ENCODE measurements at places on chromosomes 13 and 19.

GRCh38 chr13:60969656-60970055, 446.0 kb downstream of the PCDH20 start:
- DNase-seq, result no peak

GRCh38 chr13:52599848-52600603, 42.2 kb upstream of the HNRNPA1L2 start:
- DNase-seq, result no peak

DNA sequence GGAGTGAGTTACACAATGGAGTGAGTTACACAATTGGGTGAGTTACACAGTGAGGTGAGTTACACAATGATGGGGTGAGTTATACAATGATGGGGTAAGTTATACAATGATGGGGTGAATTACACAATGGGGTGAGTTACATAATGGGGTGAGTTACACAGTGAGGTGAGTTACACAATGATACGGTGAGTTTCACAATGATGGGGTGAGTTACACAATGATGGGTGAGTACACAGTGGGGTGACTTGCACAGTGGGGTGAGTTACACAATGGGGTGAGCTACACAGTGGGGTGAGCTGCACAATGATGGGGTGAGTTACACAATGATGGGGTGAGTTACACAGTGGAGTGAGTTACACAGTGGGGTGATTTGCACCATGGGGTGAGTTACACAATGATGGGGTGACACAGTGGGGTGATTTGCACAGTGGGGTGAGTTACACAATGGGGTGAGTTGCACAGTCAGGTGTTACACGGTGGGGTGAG, 52.5 kb upstream of the GAS6 start:
- no peak for DNase-seq

- DNase-seq, result no peak
These were observed 113.8 kb downstream of the KATNAL1 start for GRCh38 chr13:30193279-30194234.

DNA sequence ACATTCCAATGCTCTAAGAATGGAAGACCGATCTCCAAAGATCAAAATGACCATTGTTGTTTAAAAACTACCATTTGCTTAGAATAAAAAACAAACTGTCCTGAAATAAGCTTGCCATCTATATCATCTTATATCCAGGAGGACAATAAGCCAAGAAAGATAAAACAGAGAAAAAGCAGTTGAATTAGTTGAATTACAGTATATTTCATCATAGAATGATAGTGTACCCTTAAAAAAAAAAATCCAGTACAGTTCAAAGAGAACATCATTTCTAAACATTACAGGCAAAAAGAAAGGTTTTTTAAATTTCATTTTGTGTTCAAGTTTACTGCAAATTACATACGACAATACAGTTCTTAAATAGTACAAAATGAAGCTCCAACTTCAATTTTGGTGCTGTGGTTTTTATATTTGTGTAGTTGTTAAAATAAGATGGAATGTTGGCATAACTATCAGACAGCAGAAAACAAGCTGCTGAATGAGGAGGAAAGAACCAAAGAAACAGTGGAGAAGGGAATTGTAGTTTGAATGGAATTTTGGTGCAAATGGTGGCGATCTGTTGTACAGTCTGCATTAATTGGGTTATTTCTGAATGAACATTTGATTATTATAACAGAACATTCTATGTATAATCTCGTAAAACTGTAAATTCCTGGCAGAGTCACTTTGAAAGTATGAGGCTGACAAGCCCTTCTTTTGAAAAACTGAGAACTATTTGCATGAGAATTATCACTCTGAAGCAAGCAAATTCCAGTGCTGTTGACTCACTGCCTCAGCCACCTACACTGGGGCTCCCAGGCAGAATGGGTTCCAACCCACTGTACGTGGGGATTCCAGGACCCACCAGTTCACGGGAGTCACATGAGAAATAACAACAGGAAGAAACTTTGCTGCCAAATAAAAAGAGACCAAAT, 37.7 kb downstream of the LHFPL6 start:
- no peak for DNase-seq

DNA sequence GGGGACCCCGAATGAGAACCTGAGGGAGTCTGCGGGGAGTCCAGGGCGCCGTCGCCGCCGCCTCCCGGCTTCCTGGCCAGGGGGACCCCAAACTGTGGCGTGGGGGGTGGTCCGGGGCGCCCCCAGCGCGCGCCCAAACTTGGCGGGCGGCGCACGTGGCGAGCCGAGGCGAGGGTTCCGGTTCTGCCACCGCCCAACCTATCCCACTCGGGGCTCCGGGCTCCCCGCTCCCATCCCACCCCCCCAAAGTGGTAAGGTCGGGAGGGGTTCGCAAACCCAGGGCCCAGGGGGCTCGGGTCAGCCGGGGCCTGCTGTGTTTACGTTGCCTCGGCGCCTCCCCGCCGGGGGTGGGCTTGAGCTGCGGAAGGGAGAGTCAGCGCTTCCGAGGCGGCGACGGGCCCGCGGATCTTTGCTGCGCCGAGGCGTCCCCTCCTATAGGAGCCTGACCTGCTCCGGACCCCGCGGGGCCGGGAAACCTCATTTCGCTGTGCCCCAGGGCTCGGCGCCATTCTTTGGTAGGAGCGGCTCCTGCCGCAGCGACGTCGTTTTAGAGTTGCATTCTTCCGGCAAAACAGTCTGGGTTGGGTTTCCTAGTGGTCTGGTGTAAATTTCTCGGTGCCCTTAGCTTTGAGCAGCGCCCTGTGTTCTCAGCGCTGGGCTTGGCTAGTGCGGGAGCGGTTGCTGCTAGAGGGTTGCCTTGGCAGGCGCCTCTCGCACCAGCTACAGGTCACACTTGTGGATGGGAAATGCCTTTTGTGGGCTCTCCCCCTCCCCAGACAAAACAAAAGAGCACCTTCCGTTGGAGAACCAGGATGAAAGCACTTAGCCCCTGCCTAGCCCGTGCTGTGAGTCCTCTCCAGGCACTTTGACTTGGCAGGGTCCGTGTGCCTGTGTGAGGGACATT, 1.2 kb downstream of the DAZAP1 start:
- DNase-seq, result no peak

GRCh38 chr13:102721800-102722231, 27.0 kb upstream of the METTL21C start:
- DNase-seq, result no peak

GRCh38 chr13:70390064-70390463, 281.8 kb upstream of the KLHL1 start:
- DNase-seq, result no peak

DNA sequence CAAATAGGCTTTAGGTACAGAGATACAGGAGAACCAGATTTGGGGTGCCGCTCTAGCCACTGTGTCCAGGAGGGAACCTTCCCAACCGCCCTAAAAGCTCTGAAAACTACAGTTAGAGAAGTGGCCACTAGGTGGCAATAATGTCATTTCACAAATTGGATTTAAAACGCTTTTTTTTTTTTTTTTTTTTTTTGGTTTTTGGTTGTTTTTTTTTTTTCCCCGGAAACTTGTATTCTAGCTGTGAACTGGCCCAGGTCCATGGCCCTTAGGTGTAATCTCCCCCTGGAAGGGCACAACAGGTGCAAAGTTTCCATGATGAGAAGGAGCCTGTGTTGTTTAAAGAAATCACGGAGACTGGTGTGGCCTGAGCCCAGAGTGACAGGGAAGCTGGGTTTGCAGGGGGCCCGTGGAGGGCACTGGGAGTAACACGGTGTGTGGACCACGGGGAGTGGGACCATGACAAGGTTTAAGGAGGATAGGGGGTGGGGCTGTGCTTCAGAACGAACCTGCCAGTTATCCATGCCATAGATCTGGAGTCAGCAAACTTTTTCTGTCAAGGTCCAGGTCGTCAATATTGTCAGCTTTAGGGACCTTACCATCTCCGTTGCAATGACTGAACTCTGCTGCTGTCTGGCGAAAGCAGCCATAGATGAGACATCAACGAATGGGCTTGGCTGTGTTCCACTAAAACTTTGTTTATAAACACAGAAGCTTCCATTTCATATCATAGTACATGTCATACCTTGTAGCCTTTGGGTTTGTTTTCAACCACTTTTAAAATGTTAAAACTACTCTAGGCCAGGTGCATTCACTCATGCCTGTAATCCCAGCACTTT, 10.1 kb downstream of the OR1I1 start:
- no peak for DNase-seq

- DNase-seq, result no peak
These were observed 12.6 kb upstream of the OLFM4 start for GRCh38 chr13:53015971-53016370.

DNA sequence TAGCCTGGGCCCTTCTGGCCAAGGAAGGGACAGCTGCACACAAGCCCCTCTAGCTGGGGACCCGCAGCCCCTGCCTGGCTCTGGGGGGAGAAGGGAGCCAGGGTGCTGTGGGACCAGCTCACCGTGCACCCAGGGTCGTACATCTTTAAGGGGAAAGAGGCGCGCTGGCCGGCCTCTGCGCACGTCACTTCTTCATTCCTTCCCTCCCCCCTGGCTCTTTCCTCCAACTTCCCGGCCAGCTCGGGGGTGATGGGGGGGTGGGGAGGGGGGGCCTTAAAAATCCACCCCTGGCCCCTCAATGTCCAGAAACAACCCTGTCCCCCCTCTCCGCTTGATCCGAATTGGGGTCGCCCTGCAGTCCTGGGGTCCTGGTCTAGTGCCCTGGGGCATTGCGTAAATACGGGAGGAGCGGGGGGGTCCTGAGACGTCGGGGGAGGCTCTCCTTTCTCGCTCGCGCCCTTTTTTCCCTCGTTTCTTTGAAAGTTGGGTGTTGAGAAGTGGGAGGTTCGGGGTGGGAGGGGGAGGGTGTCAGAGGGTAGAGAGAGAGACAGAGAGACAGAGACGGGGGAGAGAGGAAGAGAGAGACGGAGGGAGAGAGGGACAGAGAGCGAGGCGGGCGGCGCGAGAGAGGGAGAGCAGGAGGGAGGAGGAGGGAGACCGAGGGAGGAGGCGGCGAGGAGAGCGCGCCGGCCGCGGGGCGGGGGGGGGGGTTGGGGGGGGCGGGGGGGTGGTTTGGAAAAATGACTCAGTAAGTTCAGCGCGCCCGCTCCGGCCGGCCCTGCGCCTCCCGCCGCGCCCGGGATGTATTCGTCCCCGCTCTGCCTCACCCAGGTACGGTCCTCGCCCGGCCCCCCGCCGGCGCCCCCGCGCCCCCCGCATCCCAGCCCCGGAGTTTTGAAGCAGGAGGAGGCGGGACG, at the start of gene NFIC:
Gene NFIC (plus strand): TSS at position 748 of the 917 bp plus-strand sequence. CDS start 54 bp downstream, at position 802.
- peak; percentile 87 for DNase-seq

- no peak for DNase-seq
These were observed 10.5 kb downstream of the CYTH2 start for GRCh38 chr19:48479686-48480085.

DNA sequence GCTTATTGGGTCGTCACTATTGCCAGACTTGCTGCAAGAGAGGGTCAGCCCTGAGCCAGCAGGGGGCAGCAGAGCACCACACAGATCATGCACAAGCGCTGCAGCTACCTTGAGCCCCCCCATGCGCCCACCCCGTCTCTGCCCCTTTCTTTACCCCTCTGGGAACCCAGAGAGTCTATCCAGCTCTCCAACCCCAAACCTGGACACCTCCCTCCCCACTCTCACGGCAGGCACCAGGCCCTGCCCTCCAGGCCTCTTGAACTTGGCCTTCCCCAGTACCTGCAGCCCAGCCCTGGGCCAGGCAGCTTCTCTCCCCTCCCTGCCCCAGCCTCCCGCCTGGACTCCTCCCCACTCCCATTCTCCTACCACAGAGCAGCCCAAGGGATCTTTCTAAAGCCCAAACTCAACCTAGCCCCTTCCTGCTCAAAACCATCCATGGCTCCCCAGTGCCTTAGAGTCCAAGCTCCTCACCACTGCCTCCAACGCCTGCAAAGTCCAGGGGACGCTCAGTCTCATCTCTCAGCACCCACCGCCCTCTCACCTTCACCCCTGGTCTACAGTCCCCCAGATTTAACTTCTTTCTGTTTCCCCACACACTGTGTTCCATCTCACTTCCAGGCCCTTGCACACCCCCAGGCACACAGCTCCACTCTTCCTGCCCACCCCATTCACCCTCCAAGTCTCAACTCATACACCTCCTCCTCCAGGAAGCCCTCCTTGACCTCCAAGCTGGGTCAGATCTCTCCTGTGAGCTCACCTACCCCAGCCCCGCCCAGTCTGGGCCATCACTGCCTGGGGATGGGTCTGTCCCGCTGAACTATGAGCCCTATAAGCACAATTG, 9.4 kb upstream of the CEACAM16 start:
- DNase-seq, result peak; percentile 84

- peak; percentile 22 for DNase-seq
These were observed 3.5 kb upstream of the UBAC2 start for GRCh38 chr13:99197117-99197651.

DNA sequence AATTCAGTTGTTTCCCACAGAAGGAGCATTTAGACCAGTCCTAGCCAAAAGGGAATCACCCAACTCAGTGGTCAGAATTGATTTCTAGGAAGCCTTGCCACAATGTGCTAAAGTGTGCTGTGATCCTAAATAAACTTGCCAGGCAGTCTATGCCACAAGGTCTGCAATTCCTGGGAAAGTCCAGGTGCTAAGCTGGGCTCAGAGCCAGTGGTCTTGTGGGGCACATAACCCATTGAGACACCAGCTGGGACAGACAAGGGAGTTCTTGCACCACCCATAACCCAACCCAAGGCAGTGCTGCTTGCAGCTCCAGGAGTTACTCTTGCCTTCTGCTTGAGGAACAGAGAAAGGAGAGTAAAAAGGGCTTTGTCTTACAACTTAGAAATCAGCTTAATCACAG, 489.5 kb upstream of the SPRY2 start:
- no peak for DNase-seq

- no peak for DNase-seq
These were observed 884 bp upstream of the CBY2 start for GRCh38 chr13:45700971-45701900.

- peak; percentile 94 for DNase-seq
These were observed 10.4 kb upstream of the JUND start for GRCh38 chr19:18291590-18292461.

GRCh38 chr13:81109026-81109425, 768.1 kb upstream of the SPRY2 start:
- no peak for DNase-seq

DNA sequence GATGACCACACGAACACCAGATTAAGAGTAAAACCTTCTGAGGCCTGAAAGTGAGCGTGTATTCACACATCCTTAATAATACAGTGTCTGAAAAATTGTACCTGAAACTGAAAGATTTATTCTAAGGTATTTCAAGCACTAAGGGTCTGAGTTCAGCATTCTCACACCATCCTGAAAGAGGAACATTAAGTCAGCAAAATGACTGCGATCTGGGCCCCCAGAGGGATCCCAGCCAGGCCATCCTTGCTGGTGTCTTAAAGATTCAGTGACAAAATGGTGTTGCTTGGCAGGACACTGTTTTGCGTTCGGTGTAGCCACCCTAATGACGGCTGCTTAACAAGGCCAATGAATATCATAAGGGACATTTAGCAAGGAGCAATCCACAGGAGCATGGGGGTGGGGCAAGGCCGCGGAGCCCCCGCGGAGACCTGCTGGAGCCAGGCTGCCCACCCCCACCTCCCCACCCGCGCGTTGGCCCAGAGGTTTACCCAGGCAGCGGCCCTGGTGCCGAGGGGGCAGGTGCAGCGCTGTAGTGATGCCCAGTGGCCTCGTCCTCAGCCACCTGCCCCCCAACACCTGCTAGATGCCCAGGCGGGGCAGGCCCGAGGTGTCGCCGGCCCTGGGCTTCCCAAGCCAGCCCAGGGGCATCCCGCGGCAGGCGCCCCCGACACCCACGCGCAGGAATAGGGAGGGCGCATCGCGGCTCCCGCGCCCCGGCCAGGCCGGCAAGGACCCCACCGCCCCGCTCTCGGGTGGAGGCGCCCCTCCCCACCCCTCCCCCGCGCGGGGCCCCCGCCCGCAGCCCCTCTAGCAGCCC, 742 bp downstream of the NALCN start:
- no peak for DNase-seq

Measured in cardiac septum (tissue), 1 donor.